ENCODE measurements at places on chromosomes 12 and 14.

DNA sequence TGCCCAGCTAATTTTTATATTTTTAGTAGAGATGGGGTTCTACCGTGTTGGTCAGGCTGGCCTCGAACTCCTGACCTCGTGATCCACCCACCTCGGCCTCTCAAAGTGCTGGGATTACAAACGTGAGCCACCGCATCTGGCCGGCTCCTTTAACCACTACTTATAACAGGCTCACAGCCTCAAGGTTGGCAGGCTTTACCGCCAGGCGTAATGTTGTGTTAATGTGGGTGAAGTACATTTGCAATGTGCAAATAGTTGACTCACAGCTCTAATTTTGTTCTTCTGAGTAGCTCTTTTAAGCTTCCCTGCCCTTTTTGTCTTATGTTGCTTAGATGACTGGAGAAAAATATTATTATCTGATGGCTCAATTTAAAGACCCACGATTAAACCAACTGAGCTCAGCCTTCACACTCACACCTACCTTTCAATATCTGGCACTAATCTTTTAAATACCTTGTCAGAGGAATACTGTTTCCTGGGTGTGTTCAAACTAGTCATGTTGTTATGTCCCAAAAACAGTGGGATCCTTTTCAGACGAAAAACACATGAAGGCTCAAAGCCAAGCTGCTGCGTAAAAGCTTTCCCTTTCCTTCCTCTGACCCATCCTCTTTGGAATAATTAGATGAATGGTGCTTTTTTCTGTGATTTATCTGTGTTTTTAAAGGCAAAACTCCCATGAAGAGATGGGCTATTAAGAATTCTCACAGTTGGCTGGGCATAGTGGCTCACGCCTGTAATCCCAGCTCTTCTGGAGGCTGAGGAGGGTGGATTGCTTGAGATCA, 57.2 kb upstream of the USP44 start:
- no peak for DNase-seq

DNA sequence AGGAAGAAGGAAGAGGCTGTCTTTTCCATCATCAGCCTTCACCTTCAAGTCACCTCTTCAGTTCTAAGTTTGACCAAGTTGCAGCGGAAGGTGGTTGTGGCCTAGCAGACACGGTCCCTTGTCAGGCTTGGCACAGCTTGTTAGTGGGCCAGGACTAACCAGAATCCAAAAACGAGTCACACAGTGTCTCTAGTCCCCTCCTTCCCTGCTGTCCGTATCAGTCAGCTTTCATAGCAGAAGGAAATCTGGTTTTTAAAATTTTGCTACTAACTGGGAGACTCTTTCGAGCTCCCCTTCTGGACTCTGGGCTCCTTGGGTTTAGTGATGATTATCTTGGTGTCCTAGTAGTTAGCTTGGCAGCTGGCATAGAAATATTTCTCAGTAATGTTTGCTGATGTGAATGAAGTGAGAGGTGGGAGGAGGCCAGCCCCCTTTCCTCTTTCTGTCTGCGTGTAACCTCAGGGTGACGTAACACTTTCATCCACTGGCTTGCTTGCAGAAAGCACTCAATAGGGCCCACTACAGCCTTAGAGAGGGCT, 3.8 kb downstream of the ETV6 start:
- no peak for DNase-seq

DNA sequence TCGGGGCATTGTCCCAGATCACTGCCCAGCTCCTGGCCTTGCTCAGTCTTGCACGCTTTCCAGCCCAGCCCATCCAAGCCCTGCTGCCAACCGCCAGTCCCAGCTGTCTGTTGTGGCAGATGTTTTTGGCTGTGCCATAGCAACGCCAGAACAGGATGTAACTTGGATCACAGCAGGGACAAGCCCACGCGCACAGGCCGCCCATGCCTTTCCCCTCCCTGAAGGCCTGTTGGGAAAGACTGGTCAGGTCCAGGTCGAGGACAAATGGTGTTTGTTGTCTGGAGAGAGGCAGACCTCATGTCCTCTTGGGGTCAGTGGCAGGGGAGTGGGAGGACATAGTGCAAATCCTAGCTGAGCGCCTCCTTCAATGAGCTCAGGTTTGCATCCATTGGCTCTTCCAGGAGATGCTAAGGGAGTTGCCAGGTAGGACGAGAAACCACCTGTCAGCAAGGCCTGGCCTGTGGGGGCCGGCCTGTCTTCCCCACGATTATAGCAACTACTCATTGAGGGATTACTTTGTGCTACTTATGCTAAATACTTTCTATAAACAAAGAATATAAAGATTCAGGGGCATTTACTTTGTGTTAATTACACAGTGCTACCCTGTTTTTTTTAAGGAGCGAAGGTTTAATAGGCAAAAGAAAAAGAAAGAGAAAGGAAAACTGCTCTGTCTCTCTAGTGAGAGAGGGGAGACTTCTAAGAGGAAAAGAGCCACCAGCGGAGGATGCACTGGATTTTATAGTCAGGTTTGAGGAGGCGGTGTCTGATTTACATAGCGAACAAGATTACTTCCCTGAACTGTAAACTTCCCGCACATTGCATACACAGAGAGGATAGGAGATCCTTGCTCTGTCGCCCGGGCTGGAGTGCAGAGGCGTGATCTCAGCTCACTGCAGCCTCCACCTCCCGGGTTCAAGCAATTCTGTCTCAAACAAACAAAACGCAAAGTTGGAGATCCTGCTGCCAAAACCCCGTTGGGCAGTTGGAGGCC, 42.8 kb upstream of the CORO1C start:
- DNase-seq, result no peak

- DNase-seq, result peak; percentile 74
These were observed 8.7 kb upstream of the GPR19 start for GRCh38 chr12:12704593-12705230.

DNA sequence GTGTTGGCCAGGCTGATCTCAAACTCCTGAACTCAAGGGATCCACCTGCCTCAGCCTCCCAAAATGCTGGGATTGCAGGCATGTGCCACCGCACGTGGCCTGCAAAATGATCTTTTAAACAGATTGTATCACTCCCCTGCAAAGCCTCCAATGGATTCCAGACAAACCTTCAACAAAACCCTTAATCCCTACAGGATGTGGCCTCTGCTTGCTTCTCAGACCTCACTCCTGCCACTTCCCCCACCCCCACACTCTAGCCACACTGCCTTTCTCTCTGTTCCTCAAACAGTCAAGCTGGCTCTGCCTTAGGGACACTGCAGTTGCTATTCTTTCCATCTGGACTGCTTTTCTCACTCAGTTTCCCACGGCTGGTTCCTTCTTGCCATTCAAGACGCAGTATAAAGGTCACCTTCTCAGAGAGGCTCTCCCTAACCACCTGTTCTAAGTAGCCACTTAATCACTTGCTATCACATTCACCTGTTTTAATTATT, 47.3 kb upstream of the TMED10 start:
- no peak for DNase-seq

- no peak for DNase-seq
These were observed 10.1 kb downstream of the FOXG1 start for GRCh38 chr14:28776482-28777266.

DNA sequence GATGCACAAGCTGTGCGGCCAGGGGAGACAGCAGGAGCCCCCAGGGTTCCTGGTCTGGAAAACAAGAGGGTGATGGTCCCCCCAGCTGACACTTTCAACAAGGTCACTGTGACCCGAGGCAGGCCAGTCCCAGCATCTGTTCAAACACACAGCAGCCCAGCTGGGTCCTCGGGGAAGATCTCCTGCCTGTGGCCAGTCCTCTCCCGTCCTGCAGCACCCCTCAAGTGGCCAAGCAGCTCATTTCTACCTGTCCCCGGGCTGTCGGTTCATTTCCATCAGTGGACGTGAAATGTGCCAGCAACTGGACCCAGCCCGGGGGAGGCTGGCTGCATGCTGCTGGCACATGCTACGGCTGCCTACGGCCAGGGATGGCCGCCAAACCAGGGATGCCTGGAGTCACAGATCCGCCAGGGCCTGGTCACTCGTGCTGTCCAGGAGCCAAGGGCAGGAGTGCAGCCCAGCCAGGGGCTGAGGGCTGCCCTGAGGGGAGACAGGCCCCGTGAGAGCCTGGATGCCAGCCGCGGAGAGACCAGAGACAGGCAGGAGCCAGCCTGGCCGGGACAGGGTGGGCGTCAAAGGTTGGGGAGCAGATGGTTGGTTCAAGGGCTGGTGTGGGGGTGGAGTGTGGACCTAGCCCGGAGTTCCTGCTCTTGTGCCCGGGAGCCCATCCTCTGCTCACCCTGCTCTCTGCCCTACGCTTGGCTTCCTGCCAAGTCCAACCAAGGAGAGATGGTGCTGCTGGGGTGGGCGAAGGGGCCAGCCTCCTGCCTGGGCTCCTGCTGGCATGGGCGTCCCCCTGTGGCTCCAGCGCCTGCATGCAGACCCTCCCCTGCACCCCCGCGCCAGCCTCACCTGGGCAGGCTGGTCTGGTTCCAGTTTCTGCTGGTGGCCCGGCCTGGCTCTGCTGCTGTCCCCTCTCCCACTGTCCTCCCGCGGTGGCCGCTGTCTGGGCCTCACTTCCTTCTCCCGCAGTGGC, 143.8 kb downstream of the ADGRD1 start:
- no peak for DNase-seq

GRCh38 chr14:87626266-87626665, 366.7 kb downstream of the GALC start:
- DNase-seq, result no peak

DNA sequence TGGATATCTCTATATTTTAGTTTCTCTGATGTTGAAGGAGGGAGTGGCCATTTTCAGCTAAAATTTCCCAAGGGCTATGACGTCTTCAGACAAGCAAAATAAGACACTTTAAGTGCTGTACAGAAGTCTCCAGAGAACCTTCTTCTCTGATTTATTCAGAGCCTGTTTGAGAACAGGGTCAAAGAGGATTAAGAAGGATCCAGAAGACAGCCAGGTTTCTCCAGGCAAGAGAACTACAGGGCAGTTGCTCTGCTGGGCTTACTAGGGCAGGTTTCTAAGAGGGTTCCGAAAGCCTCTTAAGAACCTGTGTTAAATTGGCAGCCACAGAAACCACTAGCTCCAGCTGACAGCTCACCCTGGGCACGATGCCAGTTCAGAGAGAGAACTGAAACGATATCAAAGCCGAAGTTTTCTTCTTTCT, 1.2 kb downstream of the MGP start:
- DNase-seq, result no peak

- no peak for DNase-seq
These were observed 437.9 kb downstream of the BCL11B start for GRCh38 chr14:98834119-98834518.

DNA sequence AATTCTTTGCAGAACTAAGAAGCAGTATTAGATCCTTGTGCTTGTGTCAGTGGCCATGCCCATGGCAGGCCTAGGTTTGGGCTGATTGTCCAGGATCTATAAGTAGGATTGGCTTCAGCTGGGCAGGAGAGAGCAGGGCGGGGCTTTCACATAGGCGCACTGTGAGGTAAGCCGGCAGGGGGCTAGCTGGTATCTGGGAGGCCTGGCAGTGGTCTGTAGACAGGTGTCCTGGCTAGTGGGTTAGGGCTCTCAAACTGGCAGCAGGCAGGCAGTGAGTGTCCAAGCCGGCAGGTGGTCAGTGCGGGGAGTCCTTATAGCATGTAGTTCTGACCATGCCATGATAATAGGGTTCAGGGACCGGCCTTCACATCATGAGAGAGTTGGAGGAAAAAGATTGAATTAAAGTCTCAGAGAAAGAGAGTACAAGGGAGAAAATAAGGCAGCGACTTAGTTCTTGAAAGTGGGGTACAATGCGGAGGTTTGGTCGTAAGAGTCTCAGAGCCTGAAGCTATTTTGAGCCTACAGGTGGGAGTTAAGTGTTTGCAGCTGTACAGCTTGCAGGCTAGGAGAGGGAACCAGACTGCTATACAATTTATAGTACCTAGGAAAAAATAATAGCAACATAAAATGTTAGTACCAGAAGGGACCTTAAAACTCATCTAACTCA, 137.4 kb downstream of the TPH2 start:
- DNase-seq, result no peak

DNA sequence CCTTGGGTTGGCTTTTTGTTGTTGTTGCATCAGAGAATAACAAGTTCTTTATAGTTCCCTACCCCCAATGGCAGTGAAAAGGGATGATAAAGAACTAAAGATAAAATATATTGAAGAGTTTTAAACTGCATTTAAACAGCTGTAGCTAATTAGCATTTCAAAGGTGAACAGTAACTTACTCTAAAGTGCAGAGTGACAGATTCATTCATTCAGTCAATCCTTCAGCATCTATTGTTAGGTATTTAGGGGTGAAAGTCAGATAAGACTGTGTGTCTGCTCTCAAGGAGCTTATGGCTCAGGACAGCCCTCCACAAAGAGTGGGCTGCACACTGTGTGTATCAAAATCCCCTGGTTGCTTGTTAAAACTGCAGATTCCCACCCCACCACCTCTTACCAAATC, 146.1 kb downstream of the SSPN start:
- no peak for DNase-seq

DNA sequence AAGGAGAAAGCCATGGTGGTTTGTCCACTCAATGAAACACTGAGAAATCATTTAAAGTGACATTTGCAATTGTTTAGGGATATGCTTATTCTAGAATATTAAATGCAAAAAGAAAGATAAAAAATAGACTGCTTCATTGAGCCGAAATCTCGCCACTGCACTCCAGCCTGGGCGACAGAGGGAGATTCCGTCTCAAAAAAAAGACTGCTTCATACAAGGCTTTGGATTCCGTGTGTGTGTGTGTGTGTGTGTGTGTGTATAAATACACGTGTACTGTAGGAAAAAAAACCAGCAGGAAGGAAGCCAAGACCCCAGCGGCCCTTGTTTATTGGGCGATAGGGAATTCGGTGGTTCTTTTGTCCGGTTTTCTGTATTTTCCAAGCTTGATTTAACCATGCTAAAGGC, 3.2 kb upstream of the ZNF839 start:
- DNase-seq, result no peak

- DNase-seq, result no peak
These were observed at the start of gene OR6C70 for GRCh38 chr12:55470088-55470829. Gene OR6C70 (minus strand): TSS chr12:55470138. CDS start chr12:55470138, 0 bp downstream.

GRCh38 chr12:104704224-104704779, 247.6 kb downstream of the CHST11 start:
- DNase-seq, result no peak

GRCh38 chr12:51904951-51905470, 2.3 kb upstream of the ACVRL1 start:
- no peak for DNase-seq

DNA sequence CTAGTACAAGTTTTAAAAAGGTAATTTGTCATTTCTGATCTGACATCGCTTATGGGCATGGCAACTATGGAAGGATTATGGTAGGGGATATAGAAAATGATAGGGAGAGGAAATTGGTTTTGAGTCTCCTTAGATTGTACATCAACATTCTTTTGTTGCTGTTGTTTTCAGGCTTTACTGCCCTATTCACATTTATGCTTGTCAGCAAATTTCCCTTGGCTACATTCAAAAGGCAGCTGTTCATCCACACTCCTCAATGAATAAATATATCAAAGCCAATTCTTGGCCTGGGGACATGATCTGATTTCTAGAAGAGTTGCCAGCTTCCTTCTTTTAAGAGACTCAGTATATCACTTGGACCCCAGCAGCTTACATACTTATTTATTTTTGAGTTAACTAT, 283.4 kb downstream of the CEP128 start:
- DNase-seq, result no peak
